ENCODE measurements at places on chromosomes 5 and 9.
A peak's percentile ranks its signal among the peaks of the same experiment; 100 is the strongest.

DNA sequence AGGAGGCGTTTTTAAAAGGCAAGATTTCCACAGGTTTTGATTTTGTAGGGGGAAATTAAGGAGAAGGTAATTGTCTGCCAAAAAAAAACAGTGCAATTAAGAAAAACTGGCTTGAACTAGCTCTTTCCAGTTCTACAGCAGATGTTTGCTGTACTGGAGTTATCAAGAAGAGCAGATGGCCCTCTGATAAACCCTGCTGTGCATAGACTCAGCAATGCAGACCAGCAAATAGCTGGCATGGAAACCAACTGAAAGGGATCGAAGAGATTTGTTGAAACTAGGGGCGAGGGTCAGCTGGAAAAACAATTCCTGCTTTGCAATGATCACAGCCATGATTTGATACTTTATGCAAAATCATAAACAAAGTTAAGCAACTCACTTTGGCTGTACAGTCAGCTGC lies 17.8 kb upstream of the BHMT start:
- no peak for DNase-seq

GRCh38 chr5:96175090-96175489 lies 213.4 kb upstream of the ELL2 start:
- DNase-seq: no peak

DNA sequence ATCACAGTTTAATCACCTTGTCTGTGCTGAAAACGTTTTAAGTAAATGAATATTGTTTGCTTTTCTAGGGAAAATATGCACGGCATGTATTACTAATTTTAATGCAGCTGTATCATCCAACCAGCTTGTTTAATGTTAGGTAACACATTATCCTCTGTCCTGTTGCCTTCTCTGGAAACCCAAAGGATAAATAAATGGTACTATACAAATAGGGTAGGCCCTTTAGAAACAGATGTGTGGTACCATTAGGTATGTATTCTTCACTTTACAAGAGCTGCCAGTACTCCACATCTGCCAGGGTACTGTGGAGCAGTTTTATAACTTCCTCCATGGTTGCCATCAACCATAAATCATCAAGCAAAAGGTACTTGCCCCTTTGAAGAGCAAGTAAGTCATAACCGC lies 42.9 kb downstream of the FAF2 start:
- DNase-seq: no peak

- DNase-seq: no peak
These were observed 50.9 kb upstream of the SARDH start for GRCh38 chr9:133788819-133789717.

DNA sequence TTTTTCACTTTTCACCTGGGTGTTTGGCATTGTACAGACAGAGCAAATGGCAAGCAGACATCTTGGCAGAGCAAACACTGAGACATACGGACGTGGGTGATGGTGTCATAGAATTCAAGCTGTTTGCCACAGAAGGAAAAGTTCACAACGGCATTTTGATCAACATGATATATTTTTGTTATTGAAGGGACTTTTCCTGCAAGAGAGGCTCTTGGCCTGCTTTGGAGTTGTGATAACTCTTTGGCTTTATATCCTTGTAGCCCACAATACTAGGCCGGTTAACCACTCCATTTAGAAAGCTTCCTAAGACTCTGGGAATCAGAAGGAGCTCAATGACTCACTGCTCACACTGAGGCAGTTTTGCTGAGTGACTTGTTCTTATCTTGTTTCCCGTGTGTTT lies 1038.3 kb downstream of the TLE1 start:
- DNase-seq: peak; percentile 57

GRCh38 chr9:130336027-130336610 lies 70.6 kb downstream of the HMCN2 start:
- no peak for DNase-seq

DNA sequence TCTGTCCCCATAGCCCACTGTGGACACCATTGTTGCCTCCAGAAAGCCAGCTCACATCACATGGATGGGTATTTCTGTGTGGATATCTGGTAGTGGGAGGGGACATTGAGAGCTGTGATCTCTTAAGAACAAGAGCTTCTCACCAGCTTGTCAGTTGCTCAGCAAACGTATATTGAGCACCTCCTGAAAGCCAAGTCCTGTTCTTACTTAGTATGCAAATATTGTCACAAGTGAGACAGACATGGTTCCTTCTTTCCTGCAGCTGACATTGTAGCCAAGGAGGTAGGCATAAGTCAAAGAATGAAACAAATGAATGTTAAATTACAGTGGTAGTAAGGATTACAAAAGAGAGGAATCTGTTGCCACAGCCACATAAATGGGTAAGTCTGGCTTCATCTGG lies 3.8 kb downstream of the TCOF1 start:
- no peak for DNase-seq

DNA sequence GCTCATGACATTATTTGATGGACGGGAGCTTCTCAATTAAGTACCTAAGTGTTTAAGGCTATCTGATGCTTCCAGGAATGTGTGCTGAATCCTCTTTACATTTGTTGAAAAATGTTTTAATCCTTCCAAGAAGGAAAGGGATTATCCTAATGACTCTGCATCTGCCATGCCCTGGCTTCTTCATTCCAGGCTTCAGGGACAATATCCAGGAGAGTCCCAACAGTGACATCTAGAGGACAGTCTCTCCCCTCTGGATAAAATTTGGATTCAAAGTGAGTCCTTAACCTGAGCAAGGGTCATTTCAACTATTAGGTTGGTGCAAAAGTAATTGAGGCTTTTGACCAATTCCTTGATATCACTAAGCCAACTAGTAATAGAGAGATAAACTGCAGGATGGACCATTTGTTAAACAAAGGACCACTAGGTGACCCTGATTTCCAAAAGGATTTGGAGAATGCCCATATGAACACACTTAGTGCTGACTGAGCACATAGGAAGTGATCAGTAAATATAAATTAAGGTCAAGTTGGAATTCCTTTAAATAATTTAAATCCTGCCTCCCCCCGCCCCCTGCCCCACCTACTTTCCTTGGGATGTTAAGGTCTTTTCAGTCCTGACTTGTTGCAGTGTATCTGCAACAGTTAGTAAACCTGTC lies 19.1 kb downstream of the TNFSF8 start:
- no peak for DNase-seq
